NB4 (cell line): ENCODE measurements at places on chromosomes 5 and 9.
A peak's percentile ranks its signal among the peaks of the same experiment; 100 is the strongest.

- no peak for DNase-seq
Measured at GRCh38 chr9:106613250-106613737, 249.7 kb upstream of the ZNF462 start.

DNA sequence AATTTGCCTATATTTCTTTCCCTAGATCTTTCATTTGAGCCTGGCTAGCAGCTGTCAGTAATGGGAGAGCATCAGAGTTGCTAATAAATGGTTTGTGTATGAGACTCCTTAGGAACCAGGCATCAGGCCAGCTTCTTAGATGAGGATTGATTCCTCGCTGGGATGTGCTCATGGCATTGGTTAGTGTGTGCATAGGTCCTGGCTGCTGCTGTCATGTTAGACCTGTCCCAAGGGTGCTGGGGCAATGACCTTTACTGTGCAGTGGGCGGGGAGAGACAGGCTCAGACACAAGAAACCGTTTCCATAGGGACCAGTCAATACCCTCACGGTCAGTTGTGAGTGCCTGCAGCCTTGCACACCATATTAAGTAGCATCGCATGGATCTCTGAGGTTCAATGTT, 112.3 kb upstream of the NR3C1 start:
- DNase-seq: no peak

GRCh38 chr5:136423944-136424606, 58.7 kb upstream of the TRPC7 start:
- DNase-seq: no peak

DNA sequence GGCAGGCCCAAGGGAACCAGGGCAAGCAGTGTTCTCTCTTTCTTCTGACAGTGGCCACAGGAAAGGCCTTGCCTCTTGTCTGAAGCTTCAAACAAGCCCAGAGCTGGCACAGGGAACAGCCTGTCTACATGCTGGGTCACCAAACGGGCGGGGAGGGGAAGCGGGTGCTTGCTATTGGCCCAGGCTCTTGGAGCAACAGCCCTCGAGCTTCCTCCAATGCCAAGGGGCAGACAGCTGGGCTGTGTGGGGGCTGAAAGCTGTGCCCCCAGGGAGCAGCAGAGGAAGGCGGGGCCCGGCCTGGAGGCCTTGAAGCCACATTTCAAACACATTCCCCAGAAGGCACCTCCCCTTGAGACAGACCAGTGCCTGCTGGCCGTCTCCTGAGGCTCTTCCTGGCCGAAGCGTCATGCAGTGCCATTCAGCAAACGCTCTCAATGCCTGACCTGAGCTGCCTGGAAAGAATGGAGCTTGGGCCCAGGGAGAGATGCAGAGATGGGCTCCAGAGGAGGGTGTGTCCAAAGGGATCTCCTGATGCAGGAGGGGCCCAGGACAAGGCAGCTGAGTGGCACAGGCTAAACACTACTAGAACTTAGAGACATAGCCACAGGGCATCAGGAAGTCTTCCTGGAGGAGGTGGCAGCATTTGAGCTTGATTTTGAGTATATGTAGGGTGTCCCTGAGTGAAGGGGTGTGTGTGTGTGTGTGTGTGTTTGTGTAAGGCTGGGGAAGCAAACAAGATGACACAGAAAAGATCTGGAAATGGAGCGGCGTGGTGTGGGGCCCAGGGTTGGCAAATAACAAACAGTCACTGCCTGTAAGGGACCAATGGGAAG, 2.5 kb downstream of the FIBCD1 start:
- peak; percentile 97 for DNase-seq

DNA sequence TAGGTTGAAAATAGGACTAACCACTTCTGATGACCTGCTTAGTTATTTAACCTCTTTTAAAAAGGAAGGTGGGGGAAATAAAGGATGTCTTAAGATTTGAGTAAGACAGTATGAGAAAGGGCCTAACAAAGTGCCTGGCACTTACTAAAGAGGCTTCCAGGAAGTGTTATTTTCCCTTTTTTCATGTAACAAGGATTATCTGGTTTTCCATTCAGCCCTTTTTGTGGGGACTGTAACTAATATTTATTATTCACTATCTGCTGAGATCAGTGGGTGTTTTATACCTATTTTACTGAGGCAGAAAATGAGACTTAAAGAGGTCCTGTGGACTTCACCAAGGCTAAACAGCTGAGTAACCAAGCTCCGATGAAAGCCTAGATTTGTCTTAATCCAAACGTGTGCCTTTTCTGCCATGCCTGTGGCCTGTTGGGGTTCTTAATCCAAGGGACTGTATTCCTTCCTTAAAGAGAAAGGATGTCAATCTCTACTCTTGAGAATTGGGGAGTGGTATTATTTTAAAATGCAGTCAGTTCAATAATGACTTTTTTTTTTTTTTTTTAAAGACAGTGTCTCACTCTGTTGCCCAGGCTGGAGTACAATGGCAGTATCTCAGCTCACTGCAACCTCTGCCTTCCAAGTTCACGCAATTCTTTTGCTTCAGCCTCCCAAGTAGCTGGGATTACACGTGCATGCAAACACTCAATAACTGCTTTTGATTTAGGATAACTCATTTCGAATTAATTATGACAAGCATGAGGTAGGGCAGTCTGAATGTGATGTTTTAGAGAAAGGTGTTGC, 6.5 kb downstream of the JMY start:
- no peak for DNase-seq

GRCh38 chr9:33155393-33155792, 11.7 kb downstream of the B4GALT1 start:
- peak; percentile 59 for DNase-seq

GRCh38 chr5:24365406-24365805, 279.4 kb downstream of the CDH10 start:
- DNase-seq: no peak

DNA sequence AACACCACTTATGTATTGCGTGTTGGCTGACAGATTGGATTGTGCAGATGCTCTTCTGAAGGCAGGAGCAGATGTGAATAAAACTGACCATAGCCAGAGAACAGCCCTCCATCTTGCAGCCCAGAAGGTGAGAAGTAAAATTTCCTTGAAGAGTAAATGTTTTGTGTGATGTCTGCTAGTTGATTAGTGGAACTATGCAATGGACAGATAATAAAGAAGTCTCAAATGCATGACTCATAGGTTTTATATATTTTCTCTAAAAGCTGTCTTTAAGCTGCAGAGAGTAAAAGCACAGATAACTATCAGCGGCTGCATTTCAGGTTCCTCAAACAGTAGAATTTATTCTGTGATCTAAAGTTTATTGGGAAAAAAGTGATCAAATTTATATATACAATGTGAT, 27.4 kb downstream of the INVS start:
- DNase-seq: no peak

DNA sequence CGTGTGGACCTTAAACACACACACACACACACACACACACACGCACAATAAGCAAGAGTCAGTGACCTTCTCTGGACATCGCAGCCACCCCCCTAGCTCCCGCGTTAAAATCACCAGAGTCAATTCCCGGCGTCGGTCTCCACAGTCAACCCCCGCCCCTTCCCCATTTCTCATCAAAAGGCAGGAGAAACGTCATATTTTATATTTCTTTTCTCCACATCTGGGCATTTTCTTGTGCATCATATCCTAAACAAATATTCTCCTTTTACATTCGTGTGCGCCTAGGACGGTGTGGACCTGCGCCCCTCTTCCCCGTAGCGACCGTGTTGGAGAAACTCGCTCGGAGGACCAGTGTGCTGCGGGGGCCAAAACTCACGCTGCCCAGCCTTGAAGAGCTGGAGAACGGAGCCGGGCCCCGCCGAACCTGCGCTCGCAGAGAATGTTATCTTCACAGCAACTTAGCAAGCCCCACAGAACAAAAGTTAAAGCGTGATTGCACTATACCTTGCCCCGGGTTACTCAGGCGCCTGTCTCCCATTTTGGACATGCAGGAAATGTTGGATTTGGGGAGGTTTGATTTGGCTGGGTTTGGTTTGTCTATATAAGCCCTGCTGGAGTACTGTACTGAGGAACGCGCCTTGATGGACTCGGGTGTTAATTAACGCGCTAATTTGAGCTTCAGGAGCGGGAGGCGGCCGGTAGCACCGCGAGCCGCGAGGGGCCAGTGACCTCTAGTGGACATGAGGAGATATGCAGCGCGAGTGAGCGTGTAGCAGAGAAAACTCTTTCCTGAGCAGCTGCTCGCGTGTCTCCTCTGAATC, 192.4 kb downstream of the MEF2C start:
- DNase-seq: peak; percentile 74

DNA sequence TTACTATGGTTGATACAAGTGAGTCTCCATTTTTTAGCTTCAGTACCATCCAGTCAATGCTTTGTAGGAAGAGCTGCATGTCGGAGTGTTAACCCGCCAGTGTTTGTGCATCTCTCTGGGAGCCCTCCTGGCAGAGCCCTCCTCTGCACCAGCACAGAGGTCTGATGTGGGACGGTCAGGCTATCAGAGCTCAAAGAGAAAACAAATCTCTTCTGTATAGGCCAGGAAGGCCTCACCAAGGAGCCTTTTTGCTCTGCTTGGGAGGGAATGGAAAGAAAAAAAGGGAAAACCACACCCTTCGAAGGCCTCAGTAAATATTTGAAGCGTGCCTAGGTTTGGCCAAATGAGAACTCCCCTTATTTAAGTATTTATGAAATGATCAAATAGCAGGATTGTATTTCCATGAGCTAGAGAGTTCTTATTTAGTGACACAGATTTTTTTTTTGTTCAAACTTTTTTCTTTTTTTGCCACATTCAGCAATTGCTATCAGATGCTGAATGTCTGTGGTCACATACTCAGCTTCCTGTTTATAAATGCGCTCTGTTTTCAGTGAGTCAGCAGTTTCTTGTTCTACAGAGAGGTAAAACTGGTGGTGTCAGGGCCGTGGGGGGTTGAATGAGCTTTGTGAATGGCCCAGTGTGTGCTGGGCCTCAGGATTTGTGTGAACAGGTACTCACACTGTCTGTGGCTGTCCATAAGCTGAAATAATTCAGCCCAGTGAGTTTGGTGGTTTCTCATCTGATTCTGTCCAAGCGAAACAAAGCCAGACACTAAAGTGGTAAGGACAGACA, 226.6 kb downstream of the SNX18 start:
- peak; percentile 80 for DNase-seq

DNA sequence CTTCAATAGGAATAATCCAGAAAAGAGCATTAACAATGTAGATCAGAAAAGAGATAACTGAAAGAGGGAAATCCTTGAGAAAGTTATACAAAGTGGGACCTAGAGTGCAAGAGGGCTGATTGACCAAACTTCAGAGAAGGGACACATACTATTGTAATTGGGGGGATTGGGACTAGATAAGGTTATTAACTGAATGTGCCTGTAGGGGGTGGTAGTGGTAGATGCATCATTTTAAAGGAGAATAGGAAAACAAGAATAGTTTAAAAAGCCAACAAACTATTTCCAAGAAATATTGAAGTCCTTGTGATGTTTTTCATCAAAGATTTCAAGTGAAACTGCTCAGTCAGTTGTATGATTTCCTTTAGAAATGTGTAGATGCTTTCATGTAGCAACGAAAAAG, 468.5 kb downstream of the TAF11L14 start:
- DNase-seq: peak; percentile 7

DNA sequence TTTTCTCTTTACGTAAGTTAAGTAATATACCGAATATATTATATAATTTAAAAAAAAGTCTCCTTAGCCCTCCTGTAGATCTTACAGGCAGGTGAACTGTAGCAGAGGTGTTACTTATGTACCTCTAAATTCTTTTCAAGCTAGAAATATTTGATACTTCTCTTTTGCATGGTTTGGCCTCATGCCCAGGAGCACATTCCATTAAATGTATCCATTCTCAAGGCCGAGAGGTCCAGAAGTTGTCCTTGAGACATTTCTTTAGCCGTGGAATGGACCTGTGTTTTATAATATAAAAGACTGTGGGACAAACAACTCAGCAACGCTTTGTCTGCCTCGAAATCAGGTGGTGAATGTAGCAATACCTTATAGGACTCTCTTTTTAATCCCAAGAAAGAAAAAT, 184.5 kb downstream of the TRIO start:
- DNase-seq: no peak

GRCh38 chr5:130155345-130156011, 251.2 kb downstream of the CHSY3 start:
- no peak for DNase-seq

DNA sequence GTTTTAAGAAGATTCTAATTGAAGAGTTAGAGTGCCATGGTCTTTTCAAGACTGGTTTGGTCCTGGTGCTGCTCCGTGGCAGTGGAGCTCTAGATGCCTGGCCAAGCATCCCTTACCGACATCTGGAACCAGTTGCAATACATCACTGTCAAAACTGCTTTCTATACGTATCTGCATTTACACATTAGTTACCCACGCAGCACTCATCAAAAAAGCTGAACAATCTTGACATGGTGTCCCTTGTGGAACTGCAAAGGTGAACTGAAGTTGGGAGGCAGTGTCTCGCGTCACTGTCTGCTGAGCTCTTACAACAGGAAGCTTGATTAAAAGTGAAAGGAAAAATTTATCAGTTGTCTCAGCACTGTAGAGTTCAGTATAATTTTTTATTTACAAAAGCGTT, 82.6 kb downstream of the PBX3 start:
- peak; percentile 22 for DNase-seq

DNA sequence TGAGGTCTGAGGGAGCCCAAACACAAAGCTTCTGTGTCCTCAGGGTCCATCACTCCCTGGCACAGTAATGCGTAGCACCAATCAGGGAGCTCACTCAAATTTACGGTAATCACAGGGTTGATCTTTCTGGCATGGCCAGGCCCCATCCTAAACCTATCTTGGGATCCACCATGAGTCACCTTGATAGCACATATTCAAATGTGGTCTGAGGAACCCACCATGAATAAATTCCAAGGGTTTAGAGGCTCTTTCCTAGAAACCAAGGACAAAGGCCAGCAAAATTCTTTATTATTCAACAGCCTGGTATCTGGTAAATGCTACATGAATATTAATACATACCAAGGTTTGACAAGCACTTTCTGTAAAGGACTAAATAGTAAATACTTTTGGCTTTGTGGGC, 254.5 kb downstream of the TLR4 start:
- no peak for DNase-seq

- DNase-seq: no peak
Measured at GRCh38 chr9:131854896-131855613, 115.2 kb upstream of the RAPGEF1 start.

DNA sequence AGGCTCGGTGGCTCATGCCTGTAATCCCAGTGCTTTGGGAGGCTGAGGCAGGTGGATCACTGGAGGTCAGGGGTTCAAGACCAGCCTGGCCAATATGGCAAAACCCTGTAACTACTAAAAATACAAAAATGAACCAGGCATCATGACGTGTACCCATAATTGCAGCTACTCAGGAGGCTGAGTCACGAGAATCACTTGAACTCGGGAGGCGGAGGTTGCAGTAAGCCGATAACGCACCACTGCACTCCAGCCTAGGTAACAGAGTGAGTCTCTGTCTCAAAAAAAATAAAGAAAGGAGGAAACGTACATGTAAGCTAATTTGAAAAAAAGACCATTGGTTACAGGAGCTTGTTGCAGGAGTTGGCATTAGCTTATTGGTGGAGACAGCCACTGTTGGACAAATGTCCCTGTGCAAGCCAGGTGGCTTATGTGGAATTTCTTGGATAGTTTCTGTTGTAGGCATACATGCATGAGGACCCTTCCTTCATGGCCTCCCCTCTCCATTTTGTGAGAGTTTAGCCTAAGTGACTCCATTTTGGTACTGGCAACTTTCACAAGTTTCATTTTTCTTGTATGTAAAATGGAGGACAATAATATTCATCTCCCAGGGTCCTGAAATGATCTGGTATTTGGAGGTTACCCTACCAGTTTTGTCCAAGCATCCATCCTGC, 16.8 kb upstream of the RAB14 start:
- DNase-seq: no peak
